ENCODE measurements at places on chromosomes 5 and 9.

DNA sequence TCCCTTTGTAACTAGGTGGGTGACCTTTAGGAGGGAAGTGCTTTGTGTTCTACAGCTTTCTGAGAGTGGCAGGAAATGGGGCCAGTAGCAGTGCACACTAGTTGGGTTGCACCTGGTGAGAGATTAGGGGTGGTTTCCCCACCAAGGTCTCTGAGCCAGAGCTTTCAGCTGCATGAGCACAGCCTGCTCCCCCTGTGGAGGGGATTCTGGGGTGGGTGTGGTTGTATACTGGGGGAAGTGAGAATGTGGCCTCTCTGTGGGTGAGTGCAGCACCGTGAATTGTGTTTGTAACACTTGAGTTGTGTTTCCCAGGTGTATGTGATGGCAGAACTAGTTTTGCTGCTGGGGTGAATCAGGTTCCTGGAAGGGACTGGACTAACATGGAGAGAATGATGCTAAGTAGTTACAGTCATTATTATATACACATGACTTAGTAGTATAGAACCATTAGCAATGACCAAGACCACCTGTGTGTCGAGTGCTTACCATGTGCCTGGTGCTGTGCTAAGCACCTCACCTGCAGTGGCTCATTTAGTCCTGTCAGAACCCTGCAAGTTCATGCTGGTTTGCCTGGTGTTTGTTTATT is 11.8 kb upstream of the CXXC5 start:
- no peak for DNase-seq

DNA sequence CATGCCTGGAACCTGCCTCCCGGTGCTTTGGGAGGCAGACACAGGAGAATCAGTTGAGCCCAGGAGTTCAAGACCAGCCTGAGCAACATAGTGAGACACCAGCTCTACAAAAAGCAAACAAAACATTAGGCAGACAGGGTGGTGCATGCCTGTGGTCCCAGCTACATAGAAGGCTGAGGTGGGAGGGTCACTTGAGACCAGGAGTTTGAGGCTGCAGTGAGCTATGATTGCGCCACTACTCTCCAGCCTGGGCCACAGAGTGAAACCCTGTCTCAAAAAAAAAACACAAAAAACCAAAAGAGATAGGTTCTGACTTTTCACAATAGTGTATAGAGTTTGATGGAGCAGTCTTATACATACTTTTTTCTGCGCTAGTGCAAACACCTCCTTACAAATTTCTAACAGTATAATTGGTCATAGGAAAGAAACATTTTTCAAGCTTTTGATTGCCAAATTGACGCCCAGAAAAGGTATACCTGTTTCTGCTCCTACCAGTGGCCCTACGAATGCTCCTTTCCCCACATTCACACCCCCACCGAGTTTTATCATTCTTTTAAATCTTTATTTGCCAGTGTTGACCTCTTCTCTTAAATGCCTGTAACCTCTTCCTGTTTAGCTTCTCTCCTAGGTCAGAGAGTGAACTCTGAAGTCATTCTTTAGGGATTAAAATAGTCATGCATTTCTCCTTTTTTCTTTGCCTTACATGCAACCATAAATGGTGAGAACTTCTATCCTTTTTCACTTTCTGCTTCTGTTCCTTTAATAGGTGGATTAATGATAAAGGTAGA is 7.5 kb downstream of the DOCK8 start:
- no peak for DNase-seq

DNA sequence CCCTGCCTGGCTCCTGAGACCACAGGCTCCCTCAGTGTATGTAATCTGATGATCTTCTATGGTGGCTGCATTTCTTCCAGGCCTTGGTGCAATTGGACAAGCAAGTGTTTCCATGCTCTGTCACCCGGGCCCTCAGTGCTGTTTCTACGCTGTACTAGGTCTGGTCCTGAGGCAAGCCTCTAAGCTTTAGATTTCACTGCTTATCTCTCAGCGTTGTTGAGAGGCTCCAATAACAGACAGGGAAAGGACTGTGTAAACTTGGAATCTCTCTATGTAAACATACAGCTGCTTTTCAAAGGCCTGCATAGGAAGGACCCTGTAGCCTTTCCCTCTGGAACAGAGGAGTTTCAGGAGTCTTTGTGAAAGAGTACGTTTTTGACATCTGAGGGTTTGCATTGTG is 38.6 kb upstream of the NFIB start:
- DNase-seq = no peak

DNA sequence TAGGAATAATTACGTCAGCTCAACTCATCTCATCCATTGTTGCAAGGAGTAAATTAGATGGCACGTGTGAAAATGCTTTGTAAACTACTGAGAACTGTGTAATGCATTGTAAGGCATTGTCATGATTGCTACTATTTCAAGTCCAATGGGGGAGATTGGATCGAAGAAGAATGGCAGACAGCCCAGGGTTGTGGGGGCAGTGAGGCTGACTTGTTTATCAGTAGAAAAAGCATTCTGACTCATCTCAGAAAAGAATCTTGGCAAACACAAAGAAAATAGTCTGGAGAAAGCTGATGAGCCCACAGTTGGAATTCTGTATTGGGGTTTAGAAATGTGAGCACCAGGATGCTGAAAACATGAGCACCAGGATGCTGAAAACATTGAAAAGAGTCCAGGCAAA is 28.0 kb upstream of the DAP start:
- no peak for DNase-seq

Measured in NCI-H2171 (cell line).